AG10803 (cell line): ENCODE measurements at places on chromosomes 7 and 10.

- no peak for DNase-seq
Measured at GRCh38 chr7:112395411-112395810, 54.8 kb upstream of the IFRD1 start.

DNA sequence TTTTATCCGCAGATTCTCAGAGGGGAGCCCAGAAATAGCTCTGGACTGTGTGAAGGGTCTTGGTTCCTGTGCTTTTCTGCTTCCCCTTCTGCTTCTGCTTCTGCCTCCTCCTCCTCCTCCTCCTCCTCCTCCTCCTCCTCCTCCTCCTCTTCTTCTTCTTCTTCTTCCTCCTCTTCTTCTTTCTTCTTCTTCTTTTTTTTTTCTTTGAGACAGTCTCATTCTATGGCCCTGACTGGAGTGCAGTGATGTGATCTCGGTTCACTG, 11.6 kb downstream of the PDZD7 start:
- no peak for DNase-seq

- peak; percentile 79 for DNase-seq
Measured at GRCh38 chr7:128323459-128324367, 20.0 kb downstream of the RBM28 start.

GRCh38 chr10:109430043-109430760, 493.1 kb downstream of the XPNPEP1 start:
- DNase-seq, result peak; percentile 73

GRCh38 chr7:25060487-25061055, 64.5 kb downstream of the CYCS start:
- DNase-seq, result no peak

GRCh38 chr10:74799721-74800221, 26.6 kb upstream of the KAT6B start:
- DNase-seq, result peak; percentile 17

- no peak for DNase-seq
Measured at GRCh38 chr10:123755061-123755460, 88.9 kb downstream of the GPR26 start.

DNA sequence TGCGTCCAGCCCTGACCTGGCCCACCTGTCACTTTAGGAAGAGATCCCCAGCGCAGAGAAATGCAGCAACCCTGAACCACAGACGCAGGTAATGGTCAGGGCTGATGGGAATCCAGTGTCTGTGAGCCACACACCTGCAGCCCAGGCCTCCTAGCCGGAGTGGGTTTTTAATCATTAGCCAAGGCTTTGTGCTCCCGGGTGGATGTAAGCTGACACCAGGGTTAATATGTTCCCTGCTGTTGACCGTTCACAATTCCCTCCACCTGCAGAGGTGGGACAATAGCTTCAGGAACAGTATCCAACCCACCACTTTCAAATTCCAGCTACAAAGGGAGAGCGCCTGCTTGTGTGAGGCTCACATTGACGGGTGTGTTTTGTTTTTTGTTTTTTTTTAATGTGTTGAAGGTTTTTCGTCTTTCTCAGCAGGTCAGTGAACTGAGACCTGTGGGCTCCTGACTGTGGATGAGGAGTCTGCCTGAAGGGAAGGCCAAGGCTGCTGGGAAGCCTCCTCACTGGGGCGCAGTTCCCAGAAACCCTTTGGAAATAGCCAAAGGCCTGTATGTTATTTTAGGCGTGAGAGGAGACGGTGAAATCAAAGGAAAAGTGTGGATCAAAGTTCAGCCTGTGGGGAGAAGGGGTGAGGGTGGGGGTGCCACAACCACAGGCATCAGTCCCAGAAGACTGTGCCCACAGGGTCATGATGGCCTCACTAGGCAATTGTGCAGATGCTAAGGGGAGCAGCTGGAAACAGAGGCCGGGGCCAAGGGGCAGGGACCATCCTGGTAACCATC, 111.1 kb downstream of the TNS3 start:
- no peak for DNase-seq

DNA sequence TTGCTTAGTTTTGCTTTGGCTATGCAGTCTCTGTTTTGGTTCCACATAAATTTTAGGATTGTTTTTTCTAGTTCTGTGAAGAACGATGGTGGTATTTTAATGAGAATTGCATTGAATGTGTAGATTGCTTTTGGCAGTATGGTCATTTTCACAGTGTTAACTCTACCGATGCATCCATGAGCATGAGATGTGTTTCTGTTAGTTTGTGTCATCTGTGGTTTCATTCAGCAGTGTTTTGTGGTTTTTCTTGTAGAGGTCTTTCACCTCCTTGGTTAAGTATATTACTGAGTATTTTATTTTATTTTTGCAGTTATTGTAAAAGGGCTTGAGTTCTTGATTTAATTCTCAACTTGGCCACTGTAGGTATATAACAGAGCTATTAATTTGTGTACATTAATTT, 78.2 kb upstream of the ZNF92 start:
- DNase-seq, result no peak

- DNase-seq, result no peak
Measured at GRCh38 chr10:5424751-5425150, 12.4 kb downstream of the NET1 start.

GRCh38 chr7:476736-477360, 42.8 kb downstream of the PDGFA start:
- DNase-seq, result no peak

DNA sequence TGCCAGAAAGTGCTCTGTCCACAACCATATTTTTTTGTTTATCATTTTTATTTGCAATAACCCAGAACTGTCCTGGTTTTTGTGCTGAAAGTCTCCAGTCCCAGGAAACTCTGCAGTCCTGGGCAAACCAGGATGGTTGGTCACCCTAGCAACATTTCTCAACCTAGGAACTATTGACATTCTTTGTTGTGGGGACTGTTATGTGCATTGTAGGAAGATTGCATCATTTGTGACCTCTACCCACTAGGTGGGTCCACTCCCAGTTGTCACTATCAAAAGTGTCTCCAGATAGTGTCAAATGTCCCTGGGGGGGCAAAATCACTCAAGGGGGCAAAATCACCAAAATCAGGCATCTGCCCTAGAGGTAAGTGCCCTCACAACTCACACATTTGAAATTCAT, 14.0 kb upstream of the SRI start:
- DNase-seq, result no peak

- DNase-seq, result no peak
Measured at GRCh38 chr10:11113156-11113555, 95.5 kb downstream of the CELF2 start.

DNA sequence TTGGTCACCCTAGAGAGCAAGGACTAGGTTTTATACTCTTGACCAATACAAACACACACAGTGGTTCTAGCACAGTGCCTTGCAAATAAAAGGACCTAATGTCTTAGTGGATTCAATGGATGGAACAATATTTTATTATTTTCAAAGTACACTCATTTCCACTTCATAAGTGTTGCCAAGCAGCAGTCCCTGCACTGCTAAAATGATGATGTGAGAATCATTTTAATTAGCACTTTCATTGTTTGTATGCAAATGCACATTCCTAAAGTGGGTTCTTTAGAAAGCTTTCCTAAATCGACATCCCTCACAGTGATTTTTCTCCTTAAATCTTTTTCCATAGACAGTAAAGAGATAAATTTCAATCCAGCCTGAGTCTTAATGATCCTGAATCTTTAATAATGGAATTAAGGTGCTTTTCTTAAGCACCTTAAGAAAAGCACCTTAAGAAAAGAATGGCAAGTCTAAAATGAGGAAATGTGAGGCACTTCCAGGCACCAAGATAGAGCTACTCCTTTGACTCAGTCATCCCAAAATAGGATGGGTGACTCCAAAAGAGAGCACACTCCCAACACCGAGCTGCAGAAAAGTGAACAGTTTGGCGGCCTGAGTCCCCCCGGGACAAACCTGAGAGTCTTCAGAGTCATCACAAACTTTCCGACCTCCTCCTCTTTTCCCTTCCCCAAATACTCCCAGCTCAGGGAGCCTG, 84.5 kb downstream of the SORBS1 start:
- DNase-seq, result no peak

DNA sequence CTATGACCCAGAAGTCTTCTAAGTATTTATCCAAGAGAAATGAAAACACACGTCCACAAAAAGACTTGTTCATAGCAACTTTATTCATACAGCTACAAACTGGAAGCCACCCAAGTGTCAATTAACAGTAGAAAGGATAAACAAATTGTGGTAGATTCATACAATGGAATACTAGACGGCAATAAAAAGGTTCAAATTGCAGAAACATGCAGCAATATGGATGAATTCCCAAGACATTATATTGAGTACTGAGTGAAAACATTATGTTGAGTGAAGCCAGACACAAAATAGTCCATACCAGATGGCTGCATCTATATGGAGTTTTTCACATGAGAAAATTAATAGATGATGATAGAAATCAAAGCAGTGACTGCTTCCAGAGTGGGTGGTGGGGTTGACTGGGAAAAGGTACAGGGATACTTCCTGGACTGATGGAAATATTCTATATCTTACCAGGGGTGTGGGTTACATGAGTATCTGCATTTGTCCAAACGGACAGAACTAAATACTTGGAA, 292.0 kb downstream of the FGFR2 start:
- DNase-seq, result no peak

- no peak for DNase-seq
Measured at GRCh38 chr10:1121271-1121970, 65.2 kb downstream of the WDR37 start.

- no peak for DNase-seq
Measured at GRCh38 chr10:132294561-132295318, 13.0 kb downstream of the STK32C start.

- DNase-seq, result peak; percentile 59
Measured at GRCh38 chr7:100799037-100799896, 28.1 kb downstream of the EPHB4 start.

DNA sequence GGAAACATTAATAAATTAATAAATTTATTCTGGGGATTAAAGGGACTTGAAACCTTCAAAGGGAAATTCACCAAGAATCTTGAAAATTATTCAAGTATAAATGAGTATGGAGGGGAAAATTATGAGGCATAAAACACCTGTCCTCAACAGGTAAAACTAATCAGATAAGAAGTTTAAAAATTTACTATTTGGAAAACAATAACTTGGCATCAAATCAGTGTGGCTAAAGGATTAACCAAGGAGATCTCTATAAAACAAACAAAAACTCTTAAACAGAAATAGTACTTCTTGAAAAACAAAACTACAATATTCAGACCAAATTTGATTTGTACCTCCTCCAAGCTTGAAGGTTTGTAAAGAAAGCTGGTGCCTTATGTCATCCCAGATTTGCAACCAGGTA, 66.4 kb upstream of the ZNF804B start:
- DNase-seq, result no peak

- DNase-seq, result no peak
Measured at GRCh38 chr7:27100694-27101170, 1.8 kb downstream of the HOXA2 start.
